ENCODE measurements at places on chromosomes 6 and 20.

GRCh38 chr6:131875647-131876046, 67.8 kb downstream of the ENPP1 start:
- DNase-seq, result no peak

DNA sequence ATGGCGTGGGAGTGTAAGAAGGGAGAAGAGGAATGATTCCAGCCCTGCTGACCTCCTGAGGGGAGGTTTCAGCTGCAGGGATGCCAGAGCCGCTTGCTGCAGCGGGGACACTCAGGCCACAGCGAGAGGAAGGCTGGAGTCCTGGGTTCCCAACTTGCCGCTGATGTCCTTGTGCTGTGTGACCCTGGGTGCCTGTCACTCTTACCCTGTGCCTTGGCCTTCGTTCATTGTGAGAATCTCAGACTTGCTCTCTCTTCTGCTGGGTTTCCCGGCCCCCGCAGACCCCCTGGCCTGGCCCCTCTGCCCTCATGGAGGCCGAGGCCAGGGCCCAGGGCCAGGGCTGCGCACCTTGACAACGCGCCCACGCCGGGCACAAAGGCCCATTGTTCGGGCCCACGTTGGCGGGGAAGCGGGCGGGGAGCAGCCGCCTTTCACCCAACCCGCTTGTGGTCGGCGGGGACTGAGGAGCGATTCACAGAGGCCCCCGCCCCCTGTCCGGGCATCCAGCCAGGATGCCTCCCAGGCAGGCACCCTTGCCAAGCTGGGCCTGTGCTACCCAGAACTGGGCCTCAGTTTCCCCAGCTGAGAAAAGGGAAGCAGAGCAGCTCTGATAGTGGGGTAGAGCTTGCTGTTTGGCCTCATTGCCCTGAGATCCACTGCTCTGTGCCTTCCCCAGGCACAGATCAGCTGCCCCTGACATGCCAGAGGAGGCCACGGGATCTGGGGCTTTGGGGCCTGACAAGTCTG, 52.4 kb downstream of the CEBPB start:
- no peak for DNase-seq

DNA sequence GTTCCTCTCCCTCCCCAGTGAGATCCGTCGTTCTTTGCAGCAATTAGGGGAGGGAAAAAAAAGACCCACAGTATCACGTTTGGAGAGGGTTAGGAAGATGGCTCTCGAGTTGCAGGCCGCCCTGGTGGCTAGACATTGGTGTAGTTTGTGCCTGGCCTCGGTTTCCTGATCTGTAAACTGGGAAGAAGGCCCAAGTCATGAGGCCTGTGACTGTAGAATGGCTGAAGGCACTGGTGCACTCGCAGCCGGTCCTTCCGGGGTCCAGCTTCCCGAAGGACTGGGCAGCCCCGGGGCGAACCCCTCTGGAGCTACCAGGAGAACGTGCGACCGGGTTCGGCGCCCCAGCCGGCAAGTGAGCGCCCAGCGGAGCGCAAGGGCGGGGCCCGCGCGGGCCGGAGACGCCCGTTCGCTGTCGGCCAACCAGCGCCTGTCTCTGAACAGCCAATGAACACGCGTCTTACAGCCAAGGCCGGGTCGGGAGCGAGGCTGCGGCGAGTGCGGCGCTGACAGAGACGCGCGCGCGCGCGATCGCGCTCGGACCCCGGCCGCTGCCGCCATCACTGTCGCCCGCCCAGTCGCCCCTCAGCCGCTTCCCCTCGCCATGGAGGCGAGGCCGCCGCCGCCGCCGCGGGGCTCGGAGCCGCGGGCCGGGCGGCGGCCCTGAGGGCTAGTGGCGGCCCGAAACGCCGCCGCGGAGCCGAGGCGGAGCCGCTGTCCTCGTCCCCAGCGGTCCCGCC, at the start of gene PTPRA:
Gene PTPRA (plus strand): TSS at position 472 of the 737 bp plus-strand sequence. CDS start 90,797 bp downstream, outside the sequence.
- peak; percentile 87 for DNase-seq

GRCh38 chr6:39517756-39518155, 195.3 kb upstream of the KCNK16 start:
- no peak for DNase-seq

DNA sequence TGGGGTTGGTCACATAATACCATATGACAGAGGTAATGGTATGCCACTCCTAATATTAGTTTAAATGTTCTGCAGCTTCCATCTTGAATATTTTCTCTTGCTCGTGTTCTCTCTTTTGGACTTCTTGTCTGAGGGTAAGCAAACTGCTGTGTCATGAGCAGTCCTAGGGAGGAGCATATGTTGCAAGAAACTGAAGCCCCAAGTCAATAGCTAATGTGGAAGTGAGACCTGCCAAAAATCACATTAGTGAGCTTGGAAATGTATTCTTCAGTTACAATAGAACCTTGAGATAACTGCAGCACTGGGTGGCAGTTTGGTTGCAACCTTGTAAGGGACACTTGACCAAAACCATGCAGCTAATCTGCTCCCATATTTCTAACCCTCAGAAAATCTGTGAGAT, 178.2 kb upstream of the IMPG1 start:
- no peak for DNase-seq

GRCh38 chr6:82385102-82385501, 21.5 kb downstream of the TPBG start:
- DNase-seq, result no peak

DNA sequence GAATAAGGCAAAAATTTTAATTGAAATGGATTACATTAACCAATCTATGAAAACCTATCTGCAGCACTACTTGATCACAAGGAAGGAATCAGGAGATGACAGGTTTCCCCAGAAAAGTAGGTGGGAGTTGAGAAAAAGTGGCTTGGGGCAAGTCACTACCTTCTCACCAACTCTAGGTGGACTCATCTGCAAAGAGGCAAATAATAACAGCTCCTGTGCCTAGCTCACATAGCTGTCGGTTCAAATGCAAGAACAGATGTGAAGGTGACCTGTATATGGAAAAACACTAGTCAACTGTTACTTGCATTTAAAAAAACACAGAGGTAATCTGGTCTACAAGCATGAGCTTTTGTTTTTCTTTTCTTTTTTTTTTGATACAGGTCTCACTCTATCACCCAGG, 67.2 kb downstream of the POPDC3 start:
- no peak for DNase-seq

- no peak for DNase-seq
Measured at GRCh38 chr6:94478133-94479005, 1059.0 kb upstream of the EPHA7 start.

DNA sequence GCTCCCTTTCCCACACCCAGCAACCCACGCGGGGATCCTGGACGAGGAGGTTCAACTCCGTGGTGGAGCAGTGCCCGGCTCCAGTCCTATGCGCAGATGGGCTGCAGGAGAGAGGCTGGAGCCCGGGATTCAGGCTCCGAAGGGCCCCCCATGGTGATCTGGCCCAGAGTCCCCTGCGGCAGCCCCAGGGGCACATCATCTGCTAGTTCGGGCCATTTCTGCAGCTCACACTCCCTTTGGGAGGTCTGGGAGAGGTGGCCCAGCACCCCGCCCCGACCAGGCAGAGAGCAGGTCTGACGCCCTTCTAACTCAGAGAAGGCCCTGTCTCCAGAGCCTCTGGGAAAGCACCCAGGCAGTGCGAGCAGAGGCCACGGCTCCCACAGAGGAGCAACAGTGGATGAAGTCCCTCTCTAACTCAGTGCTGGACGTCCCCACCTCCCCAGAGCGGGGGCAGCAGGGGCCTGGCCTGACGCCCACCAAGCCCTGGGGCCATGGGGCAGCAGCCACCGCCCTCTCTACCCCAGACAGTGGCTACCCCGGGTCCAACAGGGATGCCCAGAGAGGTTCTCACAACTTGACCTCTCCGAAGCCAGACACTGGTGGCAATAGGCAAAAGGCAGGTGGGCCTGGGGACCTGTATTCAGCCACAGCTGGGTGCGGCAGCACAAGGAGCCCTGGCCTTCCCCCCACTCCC, 3.3 kb downstream of the KCNQ2 start:
- DNase-seq, result no peak

GRCh38 chr6:28205879-28206278, 19.2 kb upstream of the ZSCAN9 start:
- DNase-seq, result no peak

DNA sequence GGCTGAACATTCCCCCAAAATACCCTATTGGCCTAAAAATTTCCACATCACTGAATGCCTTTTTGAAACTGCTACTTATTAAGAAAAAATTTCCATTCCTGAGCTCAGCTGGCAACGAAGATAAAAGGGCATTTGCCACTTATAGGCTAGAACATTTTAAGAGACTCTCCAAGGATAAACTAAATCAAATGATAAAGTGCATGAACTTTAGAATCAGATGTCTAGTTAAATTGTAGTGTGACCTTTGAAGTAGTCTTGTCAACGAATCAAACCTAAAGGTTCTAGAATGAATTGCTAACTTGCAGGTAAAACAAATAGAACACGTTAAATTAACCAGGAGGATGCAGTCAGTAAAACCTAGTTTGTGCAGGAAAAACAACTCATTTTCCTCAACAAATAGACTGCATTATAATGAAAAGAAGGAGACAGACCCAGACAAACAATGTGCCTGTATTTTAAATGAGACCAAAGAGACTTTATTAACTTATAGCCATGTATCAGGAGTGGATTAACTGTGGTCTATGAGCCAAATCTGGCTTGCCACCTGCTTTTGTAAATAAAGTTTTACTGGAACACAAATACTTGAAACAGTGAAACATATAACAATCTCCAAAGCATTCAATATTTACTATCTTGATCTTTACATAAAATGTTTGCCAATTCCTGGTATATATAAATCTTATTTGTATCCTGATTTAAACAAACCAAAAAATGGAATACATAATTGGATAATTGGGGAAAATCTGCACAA, 184.4 kb downstream of the MEI4 start:
- DNase-seq, result no peak

GRCh38 chr6:153108315-153108714, 22.8 kb downstream of the RGS17 start:
- no peak for DNase-seq

DNA sequence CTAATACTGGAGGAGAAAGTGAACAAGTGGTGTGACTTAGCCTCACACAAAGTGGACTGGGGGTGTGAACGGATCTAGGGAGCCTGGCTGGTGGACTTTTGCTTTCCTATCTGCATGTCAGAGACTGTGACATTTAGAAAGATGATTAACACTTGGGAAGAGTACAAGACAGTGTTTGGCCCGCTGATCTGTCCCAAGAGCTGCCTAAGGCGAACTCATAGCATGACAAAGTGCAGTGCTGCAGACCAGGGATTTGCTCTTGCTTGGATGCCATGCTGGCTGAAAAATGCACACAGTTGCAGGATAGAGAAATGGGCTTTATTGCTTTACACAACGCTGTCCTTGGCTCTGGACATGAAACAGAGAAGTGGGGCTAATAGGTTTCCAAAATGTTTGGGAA, 386.0 kb upstream of the MAN1A1 start:
- no peak for DNase-seq

DNA sequence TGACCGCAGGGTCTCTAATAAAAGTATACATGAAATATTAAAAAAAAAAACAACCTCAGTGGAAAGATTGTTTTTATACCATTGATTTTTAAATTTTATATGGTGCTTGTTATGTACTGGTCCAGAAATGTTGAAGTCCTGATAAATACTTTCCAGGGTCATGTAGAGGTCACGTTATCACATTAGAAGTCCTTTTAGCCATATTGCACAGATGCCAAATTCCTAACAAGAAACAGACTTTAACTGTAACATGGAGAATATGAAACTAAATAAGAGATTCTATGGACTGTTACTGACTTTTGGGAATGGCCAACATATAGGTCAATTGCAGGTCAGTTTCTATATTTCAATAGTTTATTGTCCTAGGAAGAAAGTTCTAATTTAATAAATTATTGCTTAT, 89.0 kb downstream of the ADGRB3 start:
- no peak for DNase-seq

GRCh38 chr6:39330057-39330456, 7.6 kb upstream of the KCNK16 start:
- DNase-seq, result no peak

DNA sequence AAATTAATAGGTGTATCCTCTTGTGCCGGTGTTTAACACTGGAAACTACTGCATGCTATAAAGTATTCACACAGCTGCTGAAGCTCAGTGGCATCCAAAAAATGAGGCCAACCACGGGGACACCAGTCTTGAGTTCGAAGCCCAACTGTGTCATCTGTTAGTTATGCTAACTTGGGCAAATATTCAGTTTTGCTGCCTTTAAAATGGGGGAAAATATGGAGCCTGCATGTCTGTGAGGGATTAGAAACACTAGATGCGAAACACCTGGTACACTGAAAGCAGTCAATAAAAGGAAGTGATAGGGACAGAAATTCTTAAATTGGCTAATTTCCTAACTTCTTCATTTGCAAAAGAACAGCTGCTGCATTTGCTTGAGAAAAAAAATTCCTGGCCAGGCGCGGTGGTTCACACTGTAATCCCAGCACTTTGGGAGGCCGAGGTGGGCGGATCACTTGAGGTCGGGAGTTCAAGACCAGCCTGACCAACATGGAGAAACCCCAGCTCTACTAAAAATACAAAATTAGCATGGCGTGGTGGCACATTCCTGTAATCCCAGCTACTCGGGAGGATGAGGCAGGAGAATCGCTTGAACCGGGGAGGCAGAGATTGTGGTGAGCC, 36.6 kb upstream of the MLIP start:
- DNase-seq, result no peak

GRCh38 chr6:144248003-144248402, 37.1 kb upstream of the UTRN start:
- DNase-seq, result no peak

DNA sequence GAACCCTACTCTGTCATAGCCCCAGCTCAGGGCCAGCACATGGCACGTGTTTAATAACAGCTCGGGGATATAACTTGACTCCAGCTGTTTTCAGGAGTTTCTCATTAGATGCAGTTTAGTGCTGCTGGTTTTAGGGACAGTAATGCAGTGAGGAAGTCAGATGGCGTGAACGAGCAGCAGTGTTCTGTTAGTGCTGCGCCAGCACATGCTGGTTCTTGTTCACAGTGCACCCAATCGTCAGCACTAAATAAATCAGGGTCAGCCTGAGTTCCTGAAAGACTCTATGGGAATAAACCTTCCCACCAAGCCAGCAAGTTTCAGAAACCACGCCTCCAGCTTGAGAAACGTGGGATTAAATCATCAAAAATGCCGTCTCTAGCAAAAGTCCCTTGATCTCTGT, 235.9 kb upstream of the SUPT3H start:
- no peak for DNase-seq

DNA sequence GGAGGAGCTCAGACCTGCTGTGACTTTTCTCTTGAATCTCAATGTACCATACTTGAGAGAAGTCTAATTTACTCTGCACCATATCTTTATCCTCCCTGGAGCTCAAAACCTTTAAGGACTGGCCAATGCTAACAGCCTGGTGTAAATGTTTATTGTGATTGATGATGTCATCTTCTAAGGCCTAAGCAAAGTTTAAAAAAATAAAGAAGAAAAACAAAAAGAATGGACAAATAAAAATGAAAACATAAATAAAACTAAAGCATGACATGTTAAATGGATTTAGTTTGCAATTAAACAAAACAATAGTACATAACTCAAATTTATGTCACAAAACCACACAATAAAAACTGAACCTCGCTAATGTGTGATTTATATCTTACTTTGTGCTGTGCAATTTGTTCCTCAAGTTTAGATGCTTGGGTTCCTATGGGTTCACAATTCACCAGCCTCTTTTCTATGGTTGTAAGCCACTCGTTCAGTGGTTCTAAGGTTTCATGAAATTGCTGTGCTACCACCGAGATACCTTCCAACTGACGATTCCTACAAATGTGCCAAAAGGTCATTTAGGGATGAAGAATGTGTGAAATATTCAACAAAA, 113.0 kb downstream of the DST start:
- DNase-seq, result no peak

GRCh38 chr6:39527792-39528564, 197.2 kb downstream of the KIF6 start:
- no peak for DNase-seq

GRCh38 chr6:15793826-15794225, 131.0 kb upstream of the DTNBP1 start:
- DNase-seq, result no peak

GRCh38 chr6:43331470-43331869, 22.8 kb upstream of the CRIP3 start:
- DNase-seq, result no peak
